SK-N-SH (cell line): ENCODE measurements at places on chromosomes 11 and 22.

DNA sequence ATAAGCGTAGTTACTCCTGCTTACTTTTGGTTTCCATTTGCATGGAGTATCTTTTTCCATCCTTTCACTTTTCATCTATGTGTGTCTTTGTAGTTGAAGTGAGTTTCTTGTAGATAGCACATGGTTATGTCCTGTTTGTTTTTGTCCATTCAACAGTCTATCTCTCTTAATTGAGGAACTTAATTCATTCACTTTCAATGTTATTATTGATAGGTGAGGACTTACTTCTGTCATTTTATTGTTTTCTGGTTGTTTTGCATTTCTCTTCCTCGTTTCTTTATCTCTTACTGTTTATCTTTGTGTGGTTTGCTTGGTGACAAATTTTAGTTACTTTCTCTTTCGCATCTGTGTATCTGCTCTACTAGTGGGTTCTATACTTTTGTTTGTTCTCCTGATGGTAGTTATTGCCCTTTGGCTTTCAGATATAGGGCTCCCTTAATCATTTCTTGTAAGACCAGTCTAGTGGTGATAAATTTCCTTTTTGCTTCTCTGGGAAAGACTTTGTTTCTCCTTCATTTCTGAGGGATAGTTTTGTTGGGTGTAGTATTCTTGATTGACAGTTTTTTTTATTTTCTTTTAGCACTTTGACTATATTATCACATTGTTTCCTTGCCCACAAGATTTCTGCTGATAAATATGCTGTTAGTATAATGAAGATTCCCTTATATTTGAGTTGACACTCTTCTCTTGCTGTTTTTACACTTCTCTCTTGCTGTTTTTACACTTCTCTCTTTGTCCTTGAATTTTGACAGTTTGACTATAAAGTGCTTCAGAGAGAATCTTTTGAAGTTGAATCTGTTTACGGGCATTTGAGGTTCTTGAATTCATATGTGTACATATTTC is 9.0 kb upstream of the RAG1 start:
- DNase-seq: no peak

GRCh38 chr11:24760681-24761080 is 263.8 kb downstream of the LUZP2 start:
- DNase-seq: no peak

- no peak for DNase-seq
Measured at GRCh38 chr11:56688554-56689100, 10.3 kb upstream of the OR9G1 start.

DNA sequence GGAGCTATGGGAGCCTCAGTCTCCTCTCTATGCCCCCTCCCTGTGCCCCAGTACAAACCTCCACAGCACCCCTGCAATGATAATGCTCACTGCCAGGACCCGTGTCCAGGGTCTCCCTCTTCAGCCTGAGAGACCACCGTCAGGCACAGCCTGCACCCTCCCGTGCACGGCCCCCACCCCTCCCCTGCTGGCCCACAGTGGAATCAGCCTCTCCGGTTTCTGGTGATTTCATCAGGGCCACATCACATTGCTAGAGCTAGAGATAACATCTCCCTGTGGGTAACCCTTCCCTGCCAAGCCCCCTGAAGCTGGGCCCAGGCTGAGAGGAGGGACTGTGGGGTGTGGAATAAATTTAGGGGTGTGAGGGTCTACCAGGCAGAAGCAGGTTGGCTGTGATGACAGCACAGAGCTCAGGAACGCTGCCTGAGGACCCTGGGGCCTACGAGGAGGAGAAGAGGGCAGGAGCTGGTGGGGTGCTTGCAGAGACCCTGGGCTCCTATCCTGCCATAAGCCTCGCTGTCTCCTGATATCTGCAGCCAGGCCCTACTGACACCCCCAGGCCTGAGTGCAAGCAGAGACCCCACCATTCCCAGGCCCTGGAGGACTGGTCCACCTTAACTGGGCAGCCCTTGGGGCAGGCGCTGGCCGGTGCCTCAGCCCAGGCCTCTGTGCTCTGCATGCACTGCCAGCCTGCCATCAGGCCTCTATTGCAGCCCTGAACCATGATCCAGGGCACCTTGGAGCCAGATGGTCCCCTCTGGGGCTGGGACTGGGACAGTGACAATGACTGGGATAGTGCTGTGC is at the start of gene KLHDC7B:
TSS of gene KLHDC7B (plus strand) at position 378 of the 804 bp plus-strand sequence. CDS start at position 723, 345 bp downstream.
- peak; percentile 82 for DNase-seq

GRCh38 chr22:44453441-44454112 is 44.5 kb downstream of the RTL6 start:
- DNase-seq: peak; percentile 55

DNA sequence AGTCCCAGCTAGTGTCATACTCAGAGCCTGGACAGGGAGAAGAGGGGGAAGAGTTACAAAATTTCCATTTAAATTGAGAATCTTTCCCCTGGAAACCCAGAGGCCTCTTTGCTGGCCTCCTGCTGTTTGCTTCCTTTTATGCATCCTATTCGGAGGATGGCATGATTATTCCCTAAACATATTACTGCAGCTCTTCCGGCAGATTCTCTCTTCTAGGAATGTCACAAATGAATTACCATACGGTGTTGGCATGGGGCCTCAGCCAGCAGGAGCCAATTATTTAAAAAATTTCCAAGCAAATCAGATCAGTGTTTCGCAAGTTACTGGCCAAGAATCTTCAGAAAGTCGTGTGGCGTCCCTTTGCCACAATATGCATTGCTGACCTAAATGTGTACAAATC is 326.7 kb upstream of the NCAM1 start:
- DNase-seq: no peak

DNA sequence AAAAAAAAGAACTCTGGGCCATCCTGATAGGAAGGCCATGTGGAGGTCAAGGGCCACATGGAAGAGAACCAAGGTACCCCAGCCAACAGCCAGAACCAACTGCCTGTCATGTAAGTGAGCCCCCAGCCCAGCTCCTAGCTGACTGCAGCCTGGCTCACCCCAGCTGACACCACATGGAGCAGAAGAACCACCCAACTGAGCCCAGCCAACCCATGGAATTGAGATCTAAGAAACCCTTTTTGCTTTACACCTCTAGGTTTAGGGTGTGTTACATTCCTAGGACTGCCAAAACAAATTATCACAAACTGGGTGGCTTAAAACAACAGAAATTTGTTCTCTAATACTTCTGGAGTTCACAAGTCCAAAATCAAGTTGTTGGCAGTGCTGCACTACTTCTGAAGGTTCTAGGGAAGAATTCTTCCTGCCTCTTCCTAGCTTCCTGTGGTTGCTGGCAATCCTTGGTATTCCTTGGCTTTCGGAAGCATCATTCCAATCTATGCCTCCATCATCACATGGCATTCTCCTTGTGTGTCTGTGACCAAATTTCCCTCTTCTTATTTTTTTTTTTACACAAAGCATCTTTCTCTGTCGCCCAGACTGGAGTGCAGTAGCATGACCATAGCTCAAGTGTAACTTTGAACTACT is 4.4 kb downstream of the C11orf86 start:
- DNase-seq: no peak

GRCh38 chr11:122755941-122756340 is 82.4 kb upstream of the CRTAM start:
- DNase-seq: no peak

DNA sequence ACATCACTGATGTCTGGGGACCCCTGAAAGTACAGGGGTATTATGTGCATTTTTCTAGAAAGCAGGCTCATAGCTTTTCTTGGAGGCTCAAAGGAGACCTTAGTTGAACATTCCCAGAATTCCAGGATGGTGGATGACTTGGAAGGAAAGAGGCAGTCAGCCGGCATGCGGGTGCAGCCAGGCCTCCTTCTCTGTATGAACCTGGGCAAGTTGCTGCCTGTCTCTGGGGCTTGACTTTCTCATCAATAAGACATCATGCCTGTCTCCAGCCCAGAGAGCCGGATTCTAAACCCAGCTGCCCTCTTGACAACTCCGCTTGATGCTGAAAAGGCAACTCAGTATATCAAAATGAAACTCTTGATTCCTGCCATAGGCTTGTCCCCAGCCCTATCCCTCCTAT is 12.6 kb downstream of the MS4A15 start:
- DNase-seq: no peak
